ENCODE measurements at places on chromosomes 13 and 19.

GRCh38 chr13:74770361-74770760 lies 636.2 kb upstream of the KLF12 start:
- DNase-seq = no peak

- DNase-seq = no peak
Measured at GRCh38 chr13:37886879-37887278, 17.3 kb upstream of the TRPC4 start.

DNA sequence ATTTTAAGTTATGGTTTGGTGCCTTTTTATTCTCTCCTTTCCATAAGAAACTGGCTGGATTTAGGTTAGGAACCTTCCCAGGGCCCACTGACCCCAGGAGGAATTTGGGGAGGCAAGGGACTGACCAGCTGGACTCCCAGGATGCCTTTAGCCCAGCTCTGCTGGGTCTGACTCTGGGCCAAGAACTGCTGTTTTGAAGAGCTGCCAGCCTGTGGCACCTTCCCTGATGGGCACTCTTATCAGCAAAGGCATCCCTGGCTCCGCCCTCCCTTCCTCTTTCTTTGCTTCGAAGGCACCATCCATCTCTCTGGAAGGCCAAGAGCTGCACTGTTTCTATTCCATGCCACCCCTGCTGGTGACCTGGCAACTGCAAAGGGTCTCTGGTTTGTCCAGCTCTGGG lies 174.7 kb downstream of the POU4F1 start:
- no peak for DNase-seq

- DNase-seq = no peak
Measured at GRCh38 chr13:68938639-68939038, 1169.0 kb upstream of the ATXN8OS start.

- no peak for DNase-seq
Measured at GRCh38 chr13:108437496-108437895, 168.0 kb downstream of the TNFSF13B start.

DNA sequence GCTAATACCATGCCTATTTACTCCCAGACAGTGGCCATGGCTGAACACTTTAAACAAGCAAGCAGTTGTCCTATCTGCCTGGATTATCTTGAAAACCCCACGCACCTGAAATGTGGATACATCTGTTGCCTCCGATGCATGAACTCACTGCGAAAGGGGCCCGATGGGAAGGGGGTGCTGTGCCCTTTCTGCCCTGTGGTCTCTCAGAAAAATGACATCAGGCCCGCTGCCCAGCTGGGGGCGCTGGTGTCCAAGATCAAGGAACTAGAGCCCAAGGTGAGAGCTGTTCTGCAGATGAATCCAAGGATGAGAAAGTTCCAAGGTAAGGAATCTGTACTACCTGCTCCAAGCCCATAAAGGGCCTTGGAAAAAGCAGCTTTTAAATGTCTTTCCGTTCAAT lies 8.6 kb downstream of the RFPL4AL1 start:
- peak; percentile 29 for DNase-seq

GRCh38 chr13:63851526-63851925 lies 2435.9 kb upstream of the PCDH20 start:
- no peak for DNase-seq

GRCh38 chr13:50580684-50581305 lies 262.7 kb downstream of the DLEU7 start:
- DNase-seq = no peak

DNA sequence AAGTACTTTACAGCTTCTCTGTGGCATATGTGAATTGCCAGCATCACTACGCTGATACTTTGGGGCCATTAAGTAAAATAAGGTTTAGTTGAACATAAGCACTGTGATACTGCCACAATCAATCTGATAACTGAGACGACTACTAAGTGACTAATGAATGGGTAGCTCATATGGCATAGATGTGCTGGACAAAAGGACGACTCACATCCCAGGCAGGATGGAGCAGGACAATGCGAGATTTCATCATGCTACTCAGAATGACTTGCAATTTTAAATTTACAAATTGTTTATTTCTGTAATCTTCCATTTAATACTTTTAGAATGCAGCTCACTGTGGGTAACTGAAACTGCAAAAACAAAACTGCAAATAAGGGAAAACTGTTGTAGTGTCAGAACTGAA lies 13.6 kb downstream of the CCDC122 start:
- DNase-seq = no peak

DNA sequence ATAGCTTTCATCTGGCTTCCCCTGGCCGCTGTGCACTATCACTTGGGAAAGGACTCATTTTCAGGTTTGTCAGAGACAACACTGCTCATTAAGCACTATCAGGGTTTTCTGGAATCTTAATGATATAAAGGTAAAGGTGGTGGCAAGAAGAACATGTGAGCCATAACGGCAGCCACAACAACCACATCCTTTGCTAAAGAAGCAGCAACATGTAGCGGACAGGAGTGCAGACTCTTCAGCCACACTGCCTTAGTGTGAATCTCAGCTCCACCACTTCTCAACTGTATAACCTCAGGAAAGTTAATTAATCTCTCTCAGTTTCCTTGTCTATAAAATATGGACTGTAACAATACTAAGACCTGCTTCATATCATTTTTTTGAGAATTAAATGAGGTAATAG lies 24.1 kb upstream of the MIR17HG start:
- DNase-seq = no peak

GRCh38 chr19:50461066-50461875 lies 15.0 kb upstream of the EMC10 start:
- peak; percentile 68 for DNase-seq

DNA sequence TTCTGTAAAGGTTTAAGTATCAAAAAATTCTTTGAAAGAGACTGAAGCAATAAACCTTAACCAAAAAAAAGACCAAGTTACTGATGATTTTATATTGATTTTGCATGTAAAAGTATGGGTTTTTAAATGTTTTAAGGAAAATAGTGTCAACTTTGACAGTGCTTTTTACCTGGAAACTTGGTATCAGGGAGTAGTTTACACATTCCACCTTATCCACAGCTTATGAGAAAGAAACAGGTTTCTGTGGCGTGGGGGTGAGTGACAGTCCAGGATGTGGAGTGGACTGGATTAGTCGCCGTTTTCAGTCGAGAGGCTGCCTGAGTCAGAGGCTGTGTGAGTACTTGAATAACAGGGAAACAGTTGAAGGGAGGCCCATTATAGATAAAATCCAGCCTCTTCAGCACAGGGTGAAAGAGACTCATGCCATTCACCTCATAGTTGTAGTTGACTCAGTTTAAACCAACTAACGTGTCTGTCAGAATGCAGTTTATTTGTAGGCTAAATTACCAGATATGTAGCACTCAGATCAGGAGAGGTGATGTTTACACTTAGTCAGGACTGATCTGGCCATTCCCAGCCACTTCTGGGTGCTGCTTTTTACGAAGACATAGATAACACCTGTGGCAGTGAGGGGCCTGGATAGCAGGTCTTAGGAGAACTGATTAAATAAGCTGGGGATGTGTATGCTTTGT lies 595 bp upstream of the GPR183 start:
- no peak for DNase-seq

GRCh38 chr19:8396563-8397203 lies 6.5 kb downstream of the RAB11B start:
- no peak for DNase-seq

GRCh38 chr19:7823686-7824301 lies 6.2 kb upstream of the EVI5L start:
- no peak for DNase-seq

- DNase-seq = no peak
Measured at GRCh38 chr19:29013325-29013724, 199.6 kb downstream of the UQCRFS1 start.

- no peak for DNase-seq
Measured at GRCh38 chr13:110422913-110423688, 116.0 kb downstream of the COL4A2 start.

GRCh38 chr13:67298297-67298696 lies 68.2 kb upstream of the PCDH9 start:
- DNase-seq = no peak

GRCh38 chr13:27825072-27825471 lies 32.8 kb downstream of the GSX1 start:
- no peak for DNase-seq

- peak; percentile 92 for DNase-seq
Measured at GRCh38 chr19:39845933-39846677, at the start of gene FBL. Gene FBL, minus strand, starts transcription at chr19:39846379. Its CDS starts 79 bp downstream, at chr19:39846300.

DNA sequence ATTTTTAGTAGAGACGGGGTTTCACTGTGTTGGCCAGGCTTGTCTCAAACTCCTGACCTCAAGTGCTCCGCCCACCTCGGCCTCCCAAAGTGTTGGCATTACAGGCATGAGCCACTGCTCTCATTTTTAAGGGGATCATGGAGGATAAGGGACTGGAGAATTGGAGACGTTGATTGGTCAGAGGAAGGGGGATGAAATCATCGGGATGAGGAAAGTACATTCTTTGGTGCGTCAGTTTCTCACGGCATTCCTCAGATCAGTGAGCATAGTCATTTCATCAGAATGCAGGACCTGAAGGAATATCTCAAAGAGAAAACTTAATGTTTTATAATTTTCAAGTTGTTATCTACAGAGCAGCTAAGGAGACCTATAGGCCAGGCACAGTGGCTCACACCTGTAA lies 14.0 kb downstream of the ZNF114 start:
- no peak for DNase-seq

GRCh38 chr19:8654591-8655339 lies 24.3 kb downstream of the NFILZ start:
- DNase-seq = no peak

DNA sequence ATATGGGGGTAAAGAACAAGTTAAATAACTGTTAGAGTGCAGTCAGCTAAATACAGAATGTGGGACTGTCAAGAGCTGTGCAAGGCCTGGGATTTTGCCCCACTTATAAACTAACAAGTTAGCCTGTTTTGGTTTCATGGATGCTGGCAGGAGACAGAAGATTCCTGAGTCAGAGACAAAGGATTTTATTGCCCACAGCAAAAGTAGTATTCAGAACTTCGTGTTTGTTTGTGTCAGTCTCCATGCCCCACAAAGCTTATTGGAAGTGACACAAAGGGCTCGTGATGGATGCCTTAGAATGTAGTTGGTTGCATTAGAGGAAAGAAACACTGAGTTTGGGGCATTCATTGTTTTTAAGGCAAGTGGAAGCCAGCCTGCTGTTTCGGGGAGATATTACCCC lies 22.2 kb upstream of the SPRYD7 start:
- DNase-seq = no peak

DNA sequence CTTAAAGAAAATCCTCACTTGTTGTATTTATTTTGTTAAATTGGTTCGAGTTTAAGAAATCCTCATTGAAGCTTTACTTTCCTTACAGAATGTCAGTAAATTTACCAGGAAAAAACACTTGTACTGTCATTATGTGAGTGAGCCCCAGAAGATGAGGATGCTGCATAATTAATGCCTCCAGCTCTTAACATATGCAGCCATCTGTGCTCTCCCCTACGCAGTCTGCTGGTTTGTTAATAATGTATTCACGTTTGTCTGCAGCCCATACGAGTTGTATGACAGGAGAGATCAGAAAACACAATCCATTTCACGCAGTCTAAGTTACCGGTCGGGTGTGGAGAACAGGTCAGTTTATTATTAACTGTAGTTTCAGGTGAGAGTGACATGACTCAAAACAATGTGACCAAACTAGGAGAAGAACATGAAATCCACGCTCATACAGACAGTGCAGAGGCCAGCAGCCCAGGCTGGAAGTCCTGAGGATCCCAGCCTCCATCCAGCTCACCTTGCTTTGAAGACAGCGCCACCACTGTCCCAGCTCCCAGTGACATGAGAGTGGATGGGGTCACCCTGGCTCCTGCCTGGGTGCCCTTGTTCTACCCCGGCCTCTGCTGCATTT lies 19.8 kb upstream of the ATP11A start:
- DNase-seq = no peak

DNA sequence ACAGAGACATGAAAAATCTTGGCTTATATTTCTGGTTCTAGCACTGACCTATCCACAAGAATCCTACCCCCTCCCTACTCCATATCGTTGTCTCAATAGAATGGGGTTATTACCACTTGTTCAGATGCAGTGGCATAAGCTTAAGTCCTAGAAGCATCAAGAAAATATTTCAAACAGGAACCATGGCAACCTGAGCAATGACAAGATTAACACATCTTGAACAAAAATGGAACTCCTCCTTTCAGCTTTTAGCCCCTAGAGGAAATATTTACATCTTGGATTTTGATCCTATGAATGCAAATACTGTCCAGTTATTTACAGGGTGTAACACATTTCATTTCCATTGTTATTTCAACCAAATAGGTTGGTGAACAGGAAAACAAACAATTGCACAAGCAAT lies 46.1 kb upstream of the TSC22D1 start:
- no peak for DNase-seq

- DNase-seq = no peak
Measured at GRCh38 chr13:102862624-102863210, 16.9 kb downstream of the ERCC5 start.

GRCh38 chr13:94516456-94516855 lies 37.0 kb upstream of the DCT start:
- DNase-seq = no peak

- peak; percentile 40 for DNase-seq
Measured at GRCh38 chr19:53868892-53869804, 1.5 kb downstream of the MYADM start.

DNA sequence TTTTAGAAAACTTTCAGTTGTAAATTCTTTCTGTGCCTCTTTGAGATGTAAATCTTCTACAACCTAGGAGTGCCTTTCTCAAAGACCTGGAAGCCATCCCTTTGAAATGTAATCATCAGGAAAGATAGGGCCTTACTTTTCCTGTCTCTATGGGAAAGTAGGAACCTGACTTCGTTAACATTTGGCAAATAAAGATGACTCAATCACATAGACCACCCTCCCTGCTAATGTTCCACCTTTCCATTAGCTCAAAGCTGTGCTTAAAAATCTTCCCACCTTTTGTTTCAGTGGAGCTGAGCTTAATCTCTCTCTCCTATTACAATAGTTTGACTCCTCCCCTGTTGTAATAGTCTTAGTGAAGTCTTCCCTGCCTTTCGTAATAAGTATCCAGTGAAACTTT lies 247.7 kb downstream of the OLFM4 start:
- no peak for DNase-seq
